ENCODE measurements at places on chromosomes 2 and 18. TPM values are rescaled to one million over a fixed set of nuclear protein-coding genes. Genes with fewer than 3 reads are reported as not detected.

The TEX44 gene
- not detected for total RNA-seq

The HOXD4 gene
- total RNA-seq = 9.4 TPM

The INHBB gene
- 6.9 TPM for total RNA-seq

The UGT1A7 gene
- not detected for total RNA-seq

The HIBCH gene
- 14.2 TPM for total RNA-seq

The FAP gene
- total RNA-seq = 4.5 TPM

All from vein endothelial cell (primary cell).